ENCODE measurements at places on chromosomes 16 and 17. TPM values are rescaled to one million over a fixed set of nuclear protein-coding genes. Genes with fewer than 3 reads are reported as not detected.

TTLL6 gene
- not detected for total RNA-seq

DNA sequence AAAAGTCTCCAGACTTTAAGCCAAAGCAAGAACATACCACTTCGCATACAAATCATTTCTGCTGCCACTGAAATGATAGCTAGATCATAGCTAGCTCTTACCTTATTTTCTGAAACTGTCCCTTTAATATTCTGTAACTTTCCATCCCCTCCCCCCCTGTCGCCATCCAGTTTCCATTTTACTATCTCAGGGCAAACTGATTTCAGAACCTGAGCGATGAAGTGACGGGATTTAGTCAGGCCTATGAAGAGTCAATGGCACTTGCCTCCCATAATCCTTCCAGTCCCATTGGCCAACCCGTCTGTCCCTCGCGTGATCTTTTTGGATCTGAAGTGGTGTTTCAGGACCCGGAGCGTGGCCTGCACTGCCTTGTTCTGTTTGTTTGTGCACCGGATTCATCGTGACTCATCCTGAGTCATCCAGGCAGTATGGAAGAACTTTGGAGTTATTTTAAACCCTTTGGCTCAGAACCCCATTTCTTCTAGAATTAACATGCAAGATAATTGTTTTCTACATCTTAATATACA is 199.8 kb upstream of the CHMP6 start:
- no peak for DNase-seq

GRCh38 chr17:66200685-66201092 is 8.8 kb upstream of the CEP112 start:
- DNase-seq = peak; percentile 63

CCT6B gene
- total RNA-seq = 2.1 TPM

NHERF2 gene
- 334 TPM for total RNA-seq

Measured in left lobe of liver (tissue), 2 donors.